NCI-H524 (cell line): ENCODE measurements at places on chromosomes 4 and X.
A peak's percentile ranks its signal among the peaks of the same experiment; 100 is the strongest.

DNA sequence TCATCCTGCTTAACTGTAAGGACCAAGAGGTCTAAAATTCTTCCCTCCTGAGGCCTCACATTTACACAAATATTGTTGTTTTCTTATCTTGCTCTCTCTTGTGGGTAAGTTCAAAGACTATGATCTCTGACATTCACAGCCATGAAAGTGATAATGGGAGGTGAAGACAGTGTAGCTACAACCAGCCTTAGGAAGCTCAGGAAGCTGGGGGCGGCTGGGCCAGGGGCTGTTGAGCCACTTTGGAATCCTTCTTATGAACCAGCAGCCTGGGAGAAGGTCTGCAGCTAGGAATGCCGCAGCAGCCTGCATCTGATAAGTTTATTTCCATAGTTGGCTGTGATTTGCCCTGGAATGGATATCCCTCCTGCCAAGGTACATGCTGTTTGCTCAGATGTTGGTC, 316.2 kb downstream of the STIM2 start:
- no peak for DNase-seq

GRCh38 chr4:75325318-75325979, 188.8 kb downstream of the RCHY1 start:
- DNase-seq = no peak

GRCh38 chrX:70509078-70509477, 64.4 kb downstream of the DLG3 start:
- DNase-seq = no peak

- DNase-seq = peak; percentile 1
These were observed 644.1 kb upstream of the AGA start for GRCh38 chr4:178086320-178086719.

- DNase-seq = no peak
These were observed 66.9 kb downstream of the ARHGEF9 start for GRCh38 chrX:63718010-63718694.

DNA sequence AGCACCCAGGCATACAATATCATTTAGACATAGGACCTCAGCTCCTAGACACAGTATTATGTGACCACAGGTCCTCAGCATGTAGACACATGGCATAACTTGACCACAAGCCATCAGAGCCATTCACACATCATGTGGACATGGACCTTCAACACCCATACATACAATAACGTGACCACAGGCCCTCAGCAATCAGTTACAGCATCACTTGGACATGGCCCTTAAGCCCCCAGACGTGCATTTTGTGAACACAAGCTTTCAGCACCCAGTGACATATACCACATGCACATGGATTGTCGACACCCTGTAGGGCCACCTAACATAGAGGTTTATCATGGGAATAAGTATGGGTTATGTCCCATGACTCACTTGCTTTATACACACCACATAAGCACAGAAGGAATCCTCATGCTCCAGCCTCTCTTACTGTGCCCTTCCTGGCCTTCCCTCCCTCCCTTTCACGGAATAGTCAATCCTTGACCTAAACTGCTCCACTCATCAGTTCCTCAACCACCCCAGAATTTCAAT, 1.9 kb downstream of the TSPYL2 start:
- no peak for DNase-seq

DNA sequence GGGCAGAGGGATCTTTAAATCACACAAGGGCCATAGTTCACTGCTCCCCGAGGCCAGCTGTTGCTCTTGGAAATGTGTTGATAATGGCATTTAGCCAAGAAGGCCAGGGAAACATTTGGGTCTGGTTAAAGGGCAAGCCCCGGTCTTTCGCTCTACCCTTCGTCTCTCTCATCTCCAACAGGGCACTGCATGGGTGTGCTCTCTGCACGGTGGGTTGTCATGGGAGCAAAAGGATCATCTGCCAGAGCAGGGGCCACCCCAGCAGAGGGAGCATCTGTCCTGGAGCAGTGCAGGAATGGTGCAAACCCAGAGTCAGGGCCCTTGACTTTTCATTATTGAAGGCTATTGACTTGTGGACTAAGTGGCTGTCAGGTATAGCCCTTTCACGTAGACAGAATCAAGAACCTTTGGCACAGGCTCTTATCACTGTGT, 22.7 kb upstream of the PGRMC2 start:
- DNase-seq = peak; percentile 2

GRCh38 chr4:188778905-188779304, 639.7 kb downstream of the TRIML1 start:
- no peak for DNase-seq

DNA sequence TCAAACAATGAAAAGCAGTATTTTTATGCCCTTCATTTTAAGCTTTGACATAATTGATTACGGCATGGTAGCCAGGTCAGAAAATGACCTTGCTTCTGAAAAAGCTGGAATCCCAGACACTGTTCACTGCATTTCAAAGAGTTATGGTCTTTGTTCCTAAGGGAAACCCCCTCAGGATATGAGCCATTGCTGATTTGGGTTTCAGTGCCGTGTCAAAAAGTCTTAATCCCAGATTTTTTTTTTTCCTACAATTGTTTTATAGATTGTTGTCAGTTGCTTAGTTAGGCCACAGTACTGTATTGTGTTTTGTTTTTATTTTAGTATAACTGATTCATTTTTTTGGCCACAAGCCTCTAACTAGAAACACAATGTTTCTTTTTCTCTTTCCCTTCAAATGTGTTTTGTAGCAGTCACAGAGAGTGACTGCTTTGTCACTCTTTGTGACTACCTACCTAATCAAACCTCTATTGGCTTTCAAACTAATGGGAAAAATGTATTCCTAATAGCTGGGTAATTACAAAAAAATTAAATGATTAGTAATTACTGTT, 10.3 kb downstream of the WDR44 start:
- no peak for DNase-seq
